ENCODE measurements at places on chromosomes 4 and X.

- no peak for DNase-seq
Measured at GRCh38 chr4:118743867-118744266, 58.7 kb downstream of the METTL14 start.

GRCh38 chr4:108053251-108053711 is 63.6 kb downstream of the HADH start:
- DNase-seq: no peak

DNA sequence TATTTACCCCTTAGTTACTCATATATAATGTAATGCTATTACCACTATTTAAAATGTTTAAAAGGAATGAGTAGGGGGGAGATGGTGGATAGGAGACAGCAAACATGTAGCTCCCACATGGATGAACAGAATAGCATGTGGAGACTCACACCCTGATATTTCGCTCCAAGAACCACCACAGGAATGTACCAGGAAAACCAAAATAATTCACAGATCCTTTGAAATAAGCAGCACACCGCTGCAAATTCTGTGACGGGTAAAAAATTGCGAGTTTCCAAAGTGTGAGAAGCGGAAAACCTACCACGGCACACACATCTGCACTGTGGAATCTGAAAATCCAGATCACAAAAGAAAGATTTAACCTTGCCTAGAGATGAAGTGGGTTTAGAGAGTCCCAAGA is 428.2 kb downstream of the TLL1 start:
- no peak for DNase-seq

- no peak for DNase-seq
Measured at GRCh38 chrX:68826113-68826980, 2.5 kb upstream of the EFNB1 start.

- no peak for DNase-seq
Measured at GRCh38 chr4:57070461-57070860, 39.7 kb downstream of the IGFBP7 start.

GRCh38 chrX:63657821-63658220 is 127.2 kb downstream of the ARHGEF9 start:
- peak; percentile 53 for DNase-seq

DNA sequence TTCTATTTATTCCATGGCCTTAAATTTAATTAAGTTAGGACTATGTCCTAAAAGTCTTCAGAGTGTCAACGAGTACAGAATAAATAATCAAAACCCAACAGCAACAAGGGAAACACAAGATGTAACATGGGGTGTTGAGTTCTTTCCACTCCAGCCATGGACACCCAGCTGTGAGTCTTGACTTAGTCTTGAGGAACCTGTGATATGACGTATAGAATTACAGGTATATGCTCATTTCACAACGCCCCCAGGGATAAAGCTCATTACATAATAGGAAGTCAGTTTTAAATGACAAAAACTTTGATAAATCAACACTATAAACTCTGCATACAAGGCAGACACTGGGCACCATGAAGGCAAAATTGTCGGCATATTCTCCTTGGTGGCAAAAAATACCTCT is 200.0 kb upstream of the CASK start:
- no peak for DNase-seq

- no peak for DNase-seq
Measured at GRCh38 chrX:16702700-16703599, 9.5 kb downstream of the CTPS2 start.

DNA sequence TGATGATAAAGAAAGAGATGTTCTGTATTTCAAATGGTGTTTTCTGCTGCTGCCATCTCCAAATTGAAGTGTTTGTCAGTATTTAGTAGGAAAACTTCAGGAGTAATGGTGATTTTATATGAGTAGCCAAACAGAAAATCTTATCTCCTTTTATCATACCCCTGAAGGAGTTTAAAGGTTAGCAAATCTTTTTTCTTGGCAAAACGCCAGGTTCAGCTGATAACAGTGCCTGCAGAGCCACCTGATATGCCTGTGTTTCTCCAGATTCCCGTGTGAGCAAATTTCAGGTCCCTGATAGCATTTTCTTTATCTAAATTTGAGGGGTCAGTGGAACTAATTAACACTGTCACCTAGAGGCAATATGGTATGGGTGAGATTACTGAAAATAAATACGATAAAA is 65.8 kb upstream of the ETNPPL start:
- DNase-seq: no peak

- DNase-seq: no peak
Measured at GRCh38 chr4:72899214-72899613, 170.3 kb downstream of the COX18 start.

- DNase-seq: no peak
Measured at GRCh38 chrX:9855561-9856283, 69.5 kb downstream of the SHROOM2 start.

Measured in RWPE2 (cell line).